ENCODE measurements at places on chromosomes 4 and X.

- no peak for DNase-seq
Measured at GRCh38 chr4:179709961-179710624, 2267.9 kb upstream of the AGA start.

DNA sequence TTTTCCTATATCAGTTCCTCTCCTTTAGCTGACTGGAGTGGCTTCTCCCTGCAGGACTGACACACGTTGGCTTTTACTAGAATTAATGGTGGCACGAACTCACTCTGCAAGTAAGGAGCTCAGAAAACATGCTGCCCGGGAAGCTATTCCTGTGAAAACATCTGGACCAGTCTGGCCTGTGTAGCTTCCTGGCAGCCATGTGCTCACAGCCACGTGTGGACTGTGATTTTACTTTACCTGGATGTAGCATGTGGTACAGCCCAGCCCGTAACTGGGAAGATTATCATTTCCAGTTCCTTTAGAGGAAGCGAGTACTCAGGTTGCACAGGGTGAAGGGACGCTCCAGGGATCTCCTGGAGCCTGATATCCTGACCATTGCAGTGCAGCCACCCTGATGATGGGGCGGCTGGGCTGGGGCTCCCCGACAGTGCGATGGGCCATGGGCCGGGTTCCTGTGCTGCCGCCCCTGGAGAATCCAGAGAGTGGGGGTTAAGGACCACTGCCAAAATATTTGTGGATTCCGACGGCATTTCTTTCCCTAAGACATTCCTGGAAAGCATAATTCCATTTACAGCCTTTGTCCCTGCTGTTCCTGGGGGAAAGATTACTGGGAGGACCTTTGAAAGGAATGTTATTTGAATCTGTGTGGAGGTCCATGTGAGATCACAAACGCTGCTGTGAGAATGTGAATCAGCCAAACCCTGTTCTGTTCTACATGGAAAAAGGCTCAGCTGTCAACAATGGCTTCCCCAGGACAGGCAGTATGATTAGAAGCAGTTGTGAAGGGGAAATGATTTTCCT lies 35.0 kb downstream of the PROM1 start:
- DNase-seq, result no peak

- no peak for DNase-seq
Measured at GRCh38 chr4:54643958-54644751, 13.6 kb upstream of the KIT start.

DNA sequence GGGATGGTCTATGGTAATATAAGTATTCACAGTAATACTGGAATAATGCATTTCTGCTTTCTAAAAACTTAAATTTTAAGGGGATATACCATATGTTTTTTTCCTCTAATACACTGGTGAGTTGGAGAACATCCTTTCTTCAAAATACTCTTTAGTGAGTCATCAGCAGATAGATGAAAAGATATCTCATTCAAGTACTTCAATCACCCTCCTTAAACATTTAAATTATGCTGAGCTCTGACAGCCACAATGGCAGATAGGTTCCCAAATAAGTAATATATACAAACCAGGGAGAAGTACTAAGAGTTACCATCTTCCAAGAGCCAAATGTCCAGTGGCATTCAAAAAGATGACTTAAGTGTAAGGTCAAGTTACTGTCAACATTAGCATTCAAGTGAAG lies 52.2 kb downstream of the AMMECR1 start:
- no peak for DNase-seq

GRCh38 chr4:73707918-73708577 lies 32.3 kb upstream of the CXCL8 start:
- DNase-seq, result no peak

- DNase-seq, result no peak
Measured at GRCh38 chrX:10936976-10937375, 174.2 kb upstream of the HCCS start.

GRCh38 chrX:74187211-74187610 lies 116.8 kb upstream of the ZCCHC13 start:
- DNase-seq, result no peak

- DNase-seq, result no peak
Measured at GRCh38 chrX:22155126-22155525, 117.6 kb upstream of the CBLL2 start.

GRCh38 chr4:25938787-25939186 lies 24.8 kb downstream of the SMIM20 start:
- DNase-seq, result no peak

- no peak for DNase-seq
Measured at GRCh38 chrX:30653415-30654131, at the start of gene GK. Gene GK (plus strand): TSS chrX:30653423. CDS start chrX:30653538, 115 bp downstream.

GRCh38 chr4:140628016-140628415 lies 59.3 kb upstream of the UCP1 start:
- DNase-seq, result no peak

DNA sequence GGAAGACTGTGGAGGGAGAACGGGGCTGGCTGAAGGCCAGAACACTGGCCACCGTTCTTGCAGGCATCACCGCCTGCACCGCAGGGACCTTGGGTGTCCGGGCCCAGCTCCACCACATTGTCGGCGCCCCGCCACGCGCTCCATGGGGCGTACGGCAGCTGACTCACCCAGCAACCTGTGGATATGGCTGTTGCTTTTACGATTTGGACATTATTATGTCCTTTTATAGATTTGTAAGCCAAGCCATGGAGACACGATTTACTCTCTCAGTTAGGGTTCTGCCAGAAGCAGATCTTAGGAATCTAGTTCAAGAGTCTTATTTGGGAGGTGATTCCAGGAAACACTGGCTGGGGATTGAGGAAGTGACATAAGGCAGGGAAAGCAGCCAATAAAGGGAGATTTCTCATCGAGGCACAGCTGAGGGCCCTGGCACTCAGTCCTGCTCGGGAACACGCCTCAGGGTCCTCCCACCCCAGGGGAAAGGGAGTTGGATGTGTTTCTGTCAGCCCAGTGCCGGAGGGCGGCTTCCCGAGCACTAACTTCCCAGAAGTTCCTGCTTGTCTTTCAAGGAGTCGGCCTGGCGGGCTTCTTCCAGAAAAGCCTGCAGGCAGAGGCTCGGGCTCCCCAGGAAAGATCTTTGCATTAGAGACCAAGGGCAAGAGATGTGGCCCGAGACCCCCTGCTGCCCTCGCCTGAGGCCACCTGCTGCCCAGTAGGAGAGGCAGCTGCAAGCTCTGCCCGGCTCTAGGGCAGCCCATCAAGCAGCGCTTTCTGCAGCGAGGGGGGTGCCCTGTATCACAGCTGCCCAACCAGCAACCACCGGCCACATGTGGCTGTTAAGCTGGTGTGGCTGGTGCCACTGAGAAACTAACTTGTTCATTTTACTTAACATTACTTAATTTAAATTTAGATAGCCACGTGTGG lies 52.9 kb downstream of the CRMP1 start:
- no peak for DNase-seq

DNA sequence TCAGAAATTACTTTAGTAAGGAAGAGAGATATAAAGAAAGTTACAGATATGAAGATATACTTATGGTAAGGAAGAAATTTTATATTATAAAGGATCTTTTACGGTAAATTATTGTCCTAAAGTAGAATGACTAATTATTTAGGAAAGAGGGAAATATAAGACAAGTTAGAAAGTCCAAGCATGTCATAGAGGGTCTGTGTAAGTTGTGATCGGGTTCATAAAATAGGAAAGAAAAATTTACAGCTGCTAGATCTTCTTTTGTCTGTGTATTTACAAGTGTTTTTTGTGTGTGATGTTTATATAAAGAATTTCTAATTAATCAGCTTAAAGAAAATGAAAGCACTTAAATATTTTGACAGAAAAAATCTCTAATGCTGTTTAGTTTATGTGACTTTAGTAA lies 1054.9 kb upstream of the DIAPH2 start:
- DNase-seq, result no peak

- no peak for DNase-seq
Measured at GRCh38 chr4:123446865-123447474, 50.4 kb downstream of the SPRY1 start.

GRCh38 chr4:149838036-149838435 lies 22.4 kb upstream of the IQCM start:
- DNase-seq, result no peak

- no peak for DNase-seq
Measured at GRCh38 chr4:98648602-98649001, 9.8 kb downstream of the TSPAN5 start.

DNA sequence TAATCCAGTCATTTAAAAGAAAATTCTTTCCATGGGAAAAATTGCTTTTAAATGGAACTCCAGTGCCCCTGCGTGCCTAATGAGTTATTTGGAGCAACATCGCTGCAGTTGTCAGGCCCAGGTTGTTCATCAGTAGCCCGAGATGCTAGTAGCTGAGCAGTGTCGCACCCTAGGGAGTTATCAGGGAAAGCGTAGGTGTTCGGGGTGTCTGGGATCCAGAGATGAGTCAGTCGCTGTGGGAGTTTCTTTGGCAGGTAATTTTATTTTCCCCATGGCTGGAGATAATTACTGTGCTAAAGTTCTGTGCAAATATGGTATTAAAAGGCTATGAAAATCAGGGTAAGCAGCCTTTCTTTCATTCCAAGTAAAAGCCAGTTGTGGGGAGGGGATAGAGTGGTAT lies 49.4 kb downstream of the ANXA3 start:
- no peak for DNase-seq

GRCh38 chr4:142582340-142582739 lies 263.8 kb downstream of the INPP4B start:
- DNase-seq, result no peak

- no peak for DNase-seq
Measured at GRCh38 chr4:8688908-8689445, 96.4 kb downstream of the CPZ start.

GRCh38 chrX:81957318-81957717 lies 755.4 kb downstream of the SH3BGRL start:
- no peak for DNase-seq

DNA sequence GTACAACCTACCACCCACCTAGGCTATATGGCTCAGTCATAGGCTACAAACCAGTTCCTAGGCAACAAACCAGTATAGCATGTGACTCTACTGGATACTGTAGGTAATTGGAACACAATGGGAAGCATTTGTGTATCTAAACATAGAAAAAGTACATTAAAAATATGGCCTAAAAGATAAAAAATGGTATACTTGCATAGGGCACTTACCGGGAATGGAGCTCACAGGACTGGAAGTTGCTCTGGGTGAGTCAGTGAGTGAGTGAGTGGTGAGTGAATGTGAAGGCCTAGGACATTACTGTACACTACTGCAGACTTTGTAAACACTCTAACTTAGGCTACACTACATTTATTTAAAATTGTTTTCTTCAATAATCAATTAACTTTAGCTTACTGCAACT lies 139.2 kb upstream of the RBPJ start:
- no peak for DNase-seq

GRCh38 chr4:36213977-36214376 lies 30.3 kb downstream of the ARAP2 start:
- DNase-seq, result no peak

DNA sequence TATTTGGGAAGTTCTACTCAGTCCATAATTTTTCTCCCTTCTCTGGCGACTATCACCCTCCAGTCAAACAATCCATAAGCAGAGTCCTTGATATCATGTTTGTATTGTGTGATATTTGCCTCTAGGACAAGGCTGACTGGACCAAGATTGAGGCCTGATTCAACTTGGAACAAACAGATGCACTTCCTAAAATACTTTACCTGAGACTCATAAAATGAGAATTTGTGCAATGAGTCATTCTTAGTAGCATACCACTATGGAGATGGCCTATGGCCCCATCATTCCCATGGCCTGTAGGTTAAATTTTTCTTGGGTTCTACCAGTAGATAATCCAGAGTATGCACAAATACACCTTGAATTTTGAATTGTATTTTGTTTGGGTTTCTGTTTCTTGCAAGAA lies 74.2 kb upstream of the DMD start:
- no peak for DNase-seq

DNA sequence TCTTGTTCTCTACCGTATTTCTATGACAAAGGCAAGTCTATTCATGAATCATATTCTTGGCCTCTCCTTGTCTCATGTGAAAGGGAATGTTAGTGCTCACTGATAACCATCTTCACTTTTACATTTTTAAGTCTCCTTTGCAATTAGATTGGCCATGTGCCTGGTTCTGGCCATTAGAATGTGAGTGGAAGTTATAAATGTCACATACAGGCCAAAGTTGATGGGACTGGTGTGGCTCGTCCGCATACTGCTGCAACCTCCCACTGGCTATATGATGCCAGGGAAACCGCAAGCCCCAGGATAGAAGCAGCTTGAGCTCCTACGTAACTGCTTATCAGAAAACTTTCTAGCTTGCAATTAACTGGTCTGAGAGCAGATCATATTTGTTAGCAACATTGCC lies 86.1 kb downstream of the MAGEC1 start:
- DNase-seq, result no peak

GRCh38 chrX:41665686-41666085 lies 23.1 kb upstream of the GPR34 start:
- DNase-seq, result no peak

- no peak for DNase-seq
Measured at GRCh38 chr4:163263606-163264005, 68.8 kb downstream of the NPY1R start.

DNA sequence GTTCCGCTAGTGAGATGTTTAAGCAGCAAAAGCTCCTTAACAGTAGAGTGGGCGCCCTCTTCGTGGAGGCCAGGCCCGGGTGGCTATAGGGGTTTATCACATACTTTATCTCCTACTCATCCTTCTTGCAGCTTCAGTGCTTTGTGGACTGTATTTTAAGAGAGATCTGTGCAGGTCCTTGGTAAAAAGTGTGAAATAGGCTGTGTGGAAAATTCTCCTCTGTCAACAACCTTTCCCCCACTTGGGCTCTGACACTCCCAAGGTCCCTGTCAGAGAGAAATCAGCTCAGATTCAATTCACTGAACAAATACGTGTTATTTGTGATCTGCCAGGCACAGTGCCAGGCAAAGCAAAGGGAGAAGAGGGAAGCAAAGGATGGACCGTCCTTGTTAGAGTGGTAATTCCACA lies 214.3 kb upstream of the PPARGC1A start:
- DNase-seq, result no peak

DNA sequence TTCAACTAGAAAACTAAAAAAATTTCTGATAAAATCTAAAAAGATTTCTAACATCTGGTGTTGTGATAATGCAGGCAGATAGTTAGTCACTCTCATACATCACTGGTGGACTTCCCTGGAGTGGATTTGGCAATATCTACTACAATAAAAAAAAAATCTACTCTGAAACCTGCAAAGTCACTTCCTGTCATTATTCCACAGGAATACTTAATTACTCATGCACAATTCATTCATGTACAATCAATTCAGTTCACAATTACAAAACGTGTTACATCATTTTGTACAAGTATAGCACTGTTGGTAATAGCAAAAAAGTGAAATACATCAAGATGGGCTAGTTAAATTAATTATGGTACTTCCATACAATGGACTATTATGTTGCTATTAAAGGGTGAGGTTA lies 16.5 kb upstream of the RHOH start:
- no peak for DNase-seq

DNA sequence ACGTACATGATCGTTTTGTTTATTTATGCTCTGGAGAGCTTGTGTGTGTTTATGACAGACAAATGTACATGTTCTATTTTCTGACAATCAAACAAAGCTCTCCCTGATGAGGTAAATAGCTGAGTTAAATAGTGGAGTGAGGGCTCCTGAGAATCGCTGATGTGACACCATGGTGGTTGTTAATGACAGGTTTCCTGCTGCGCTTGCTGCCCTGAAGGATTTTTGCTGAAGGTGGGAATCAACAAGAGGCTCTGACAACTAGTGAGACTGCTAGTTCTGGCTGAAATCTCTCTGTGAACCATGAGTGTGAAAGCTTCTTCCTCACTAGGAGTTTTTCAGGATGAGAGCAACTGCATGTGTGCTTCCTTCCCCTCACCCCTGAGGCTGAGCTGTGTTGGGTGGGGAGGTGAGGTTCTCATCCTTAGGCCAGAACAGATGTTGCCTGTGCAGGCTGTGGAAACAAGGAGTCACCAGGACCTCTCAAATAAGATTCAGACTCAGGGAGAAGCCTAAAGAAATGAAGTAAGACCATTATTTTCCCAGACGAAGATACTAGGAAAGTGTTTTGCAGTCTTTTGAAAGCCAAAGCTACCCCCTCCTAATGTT lies 173.4 kb upstream of the JADE1 start:
- DNase-seq, result no peak
